Fibroblast of mammary gland (primary cell): ENCODE measurements at places on chromosomes 7 and 10.

DNA sequence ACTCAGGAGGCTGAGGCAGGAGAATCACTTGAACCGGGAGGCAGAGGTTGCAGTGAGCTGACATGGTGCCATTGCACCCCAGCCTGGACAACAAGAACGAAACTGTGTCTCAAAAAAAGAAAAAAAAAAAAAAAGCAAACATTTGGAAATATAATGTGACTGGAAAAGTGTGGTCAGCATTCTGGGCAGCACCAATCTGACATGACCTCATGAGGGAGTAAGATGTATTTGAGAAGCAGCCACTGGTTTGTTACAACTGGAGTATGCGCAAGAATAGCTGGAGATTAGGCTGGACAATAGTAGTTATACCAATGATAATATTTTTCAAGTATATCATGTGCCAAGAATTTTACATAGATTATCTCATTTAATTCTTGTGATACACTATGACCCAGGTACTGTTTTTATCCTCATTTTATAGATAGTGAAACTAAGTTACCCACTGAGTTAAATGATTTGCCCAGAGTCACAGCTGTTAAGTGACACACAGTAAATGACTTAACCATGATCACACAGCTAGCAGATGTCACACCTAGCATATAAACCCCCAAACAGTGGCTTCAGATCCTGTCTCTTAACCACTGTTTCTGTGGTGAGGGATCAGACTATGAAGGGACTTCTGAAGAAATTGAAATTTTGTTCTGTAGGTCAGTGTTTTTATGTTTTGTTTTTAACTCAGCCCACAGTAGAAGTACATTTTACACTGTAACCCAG lies 11.1 kb downstream of the MCU start:
- peak; percentile 61 for DNase-seq

- no peak for DNase-seq
These were observed 109.6 kb downstream of the PTPRE start for GRCh38 chr10:128016423-128017060.

DNA sequence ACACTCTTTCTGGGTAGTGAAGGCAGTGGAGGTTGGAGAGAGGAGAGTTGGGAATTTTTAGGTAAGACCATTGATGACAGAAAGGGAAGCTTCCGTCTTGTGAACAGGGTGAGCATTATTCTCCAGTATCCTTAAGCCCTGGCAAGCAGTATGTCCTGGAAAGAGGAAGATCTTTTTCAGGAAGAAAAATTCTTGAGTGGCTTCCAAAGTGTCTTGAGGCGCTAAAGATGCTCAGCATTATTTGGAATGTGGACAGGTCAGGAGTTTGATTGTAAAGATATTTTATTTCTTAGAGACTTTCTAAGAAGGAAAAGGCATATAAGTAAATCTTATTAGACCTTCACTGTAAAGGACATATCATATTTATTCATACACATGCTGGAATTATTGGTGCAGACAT lies 54.3 kb downstream of the ABCC2 start:
- DNase-seq = no peak

DNA sequence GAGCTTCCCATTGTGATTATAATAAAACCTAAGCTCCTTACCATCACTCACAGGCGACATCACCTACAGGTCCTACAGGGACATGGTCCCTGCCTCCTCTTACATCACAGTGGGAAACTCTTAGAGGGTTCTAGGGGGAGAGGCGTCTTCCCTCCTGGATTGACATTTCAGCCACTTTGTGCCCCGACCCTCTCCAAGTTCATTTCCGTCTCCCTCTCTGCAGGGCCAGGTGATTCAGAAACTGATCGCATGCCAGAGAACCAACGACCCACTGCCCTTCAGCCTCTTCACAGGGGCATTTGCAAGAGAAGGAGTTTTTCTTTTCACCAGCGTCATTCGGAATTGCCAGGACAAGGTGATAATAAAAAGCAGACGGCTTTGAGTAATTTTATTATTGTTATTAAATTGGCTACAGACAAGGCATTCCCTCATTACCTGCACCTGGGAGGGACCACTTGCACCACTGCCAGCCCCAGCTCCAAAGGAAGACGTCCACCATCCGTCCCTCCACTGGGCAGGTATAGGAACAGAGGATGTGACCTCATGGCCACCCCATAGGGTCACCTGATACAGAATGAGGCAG lies 85.8 kb upstream of the CUX1 start:
- no peak for DNase-seq

DNA sequence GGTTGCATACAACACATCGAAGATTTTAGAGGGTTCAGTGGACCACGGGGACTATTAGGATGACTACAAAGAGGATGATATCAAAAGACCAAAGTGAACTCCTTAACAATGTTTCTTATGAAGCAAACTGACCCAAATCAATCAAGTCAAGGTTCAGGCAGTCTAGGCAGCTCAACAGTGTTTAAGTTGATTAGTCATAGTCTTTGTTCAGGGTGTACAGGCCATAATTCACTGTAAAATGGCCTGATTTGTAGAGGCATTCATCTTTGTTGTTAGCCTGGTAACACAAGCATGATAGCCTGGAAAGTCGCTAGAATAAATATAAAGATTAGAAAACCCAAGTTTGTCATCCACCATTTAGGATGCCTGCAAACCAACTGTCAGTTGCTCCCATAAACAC lies 32.6 kb downstream of the ANTXRL start:
- DNase-seq = no peak

GRCh38 chr10:31758495-31758894 lies 170.1 kb downstream of the ARHGAP12 start:
- DNase-seq = peak; percentile 72

- DNase-seq = peak; percentile 3
These were observed 223.0 kb downstream of the SORCS1 start for GRCh38 chr10:106941297-106942034.

- no peak for DNase-seq
These were observed 151.4 kb upstream of the MAGI2 start for GRCh38 chr7:79604841-79605240.

- DNase-seq = peak; percentile 66
These were observed 25.6 kb downstream of the TM9SF3 start for GRCh38 chr10:96560966-96561887.

DNA sequence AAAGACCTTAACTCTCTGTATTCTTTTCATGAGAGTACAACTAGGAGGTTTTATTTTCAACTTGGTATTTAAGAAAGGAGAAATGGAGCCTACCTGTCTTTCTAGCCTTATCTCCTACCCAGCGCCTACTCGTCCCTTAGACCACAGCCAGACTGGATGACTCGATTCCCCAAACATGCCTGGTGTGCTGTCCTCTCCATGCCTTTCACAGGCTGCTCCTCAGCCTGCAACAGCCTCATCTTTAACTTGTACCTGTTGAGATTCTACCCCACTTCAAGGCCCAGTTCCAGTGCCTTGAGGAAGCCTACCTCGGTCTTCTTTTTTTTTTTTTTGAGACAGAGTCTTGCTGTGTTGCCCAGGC lies 29.4 kb downstream of the CPA1 start:
- no peak for DNase-seq

GRCh38 chr7:47535704-47536628 lies 45.9 kb downstream of the TNS3 start:
- DNase-seq = no peak

- peak; percentile 58 for DNase-seq
These were observed 47.5 kb downstream of the GLI3 start for GRCh38 chr7:42189535-42189934.

GRCh38 chr10:74394416-74394969 lies 243.5 kb downstream of the ADK start:
- no peak for DNase-seq

GRCh38 chr10:103990121-103990520 lies 23.2 kb downstream of the SLK start:
- DNase-seq = no peak

GRCh38 chr7:19928247-19928646 lies 154.8 kb upstream of the TMEM196 start:
- no peak for DNase-seq

DNA sequence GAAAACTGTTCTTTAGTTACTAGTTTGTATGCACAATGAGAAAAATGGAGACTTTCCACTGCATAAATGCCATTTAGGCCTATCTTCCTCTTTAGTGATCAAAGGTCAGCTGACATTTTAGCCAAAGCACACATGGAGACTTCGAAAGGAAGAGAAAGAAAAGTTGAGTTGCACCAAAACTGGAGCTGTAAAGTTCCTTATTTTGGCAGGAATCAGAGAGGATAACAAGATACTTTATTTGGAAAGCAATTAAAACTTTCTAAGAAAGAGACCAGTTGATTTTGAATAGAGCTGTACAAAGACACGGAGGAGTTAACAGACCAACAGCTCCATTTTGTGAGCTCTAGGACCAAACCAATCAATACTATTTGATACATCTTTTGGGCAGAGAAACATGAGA lies 14.2 kb downstream of the ENTPD7 start:
- DNase-seq = no peak

DNA sequence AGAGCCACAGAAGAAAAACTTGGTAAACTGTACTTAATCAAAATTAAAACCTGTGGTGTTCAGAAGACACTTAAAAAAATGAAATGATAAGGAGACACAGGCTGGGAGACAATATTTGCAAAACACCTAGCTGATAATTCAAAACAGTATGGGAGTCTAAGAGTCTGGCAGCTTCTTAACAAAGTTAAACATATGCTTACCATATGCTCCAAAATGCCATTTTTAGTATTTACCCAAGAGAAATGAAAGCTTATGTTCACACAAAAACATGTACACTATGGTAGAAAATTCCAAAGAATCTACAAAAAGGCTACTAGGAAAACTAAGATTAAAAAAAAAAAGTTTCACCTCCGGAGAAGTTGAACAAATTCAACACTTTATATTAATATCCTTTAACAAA lies 48.6 kb downstream of the ITGB1 start:
- DNase-seq = peak; percentile 36

GRCh38 chr7:105829681-105830322 lies 46.6 kb downstream of the ATXN7L1 start:
- DNase-seq = no peak

- DNase-seq = no peak
These were observed 21.5 kb downstream of the LRRN3 start for GRCh38 chr7:111112439-111112838.

GRCh38 chr10:23945845-23946244 lies 263.1 kb upstream of the KIAA1217 start:
- no peak for DNase-seq

- peak; percentile 57 for DNase-seq
These were observed 67.4 kb downstream of the REEP3 start for GRCh38 chr10:63588436-63589167.

DNA sequence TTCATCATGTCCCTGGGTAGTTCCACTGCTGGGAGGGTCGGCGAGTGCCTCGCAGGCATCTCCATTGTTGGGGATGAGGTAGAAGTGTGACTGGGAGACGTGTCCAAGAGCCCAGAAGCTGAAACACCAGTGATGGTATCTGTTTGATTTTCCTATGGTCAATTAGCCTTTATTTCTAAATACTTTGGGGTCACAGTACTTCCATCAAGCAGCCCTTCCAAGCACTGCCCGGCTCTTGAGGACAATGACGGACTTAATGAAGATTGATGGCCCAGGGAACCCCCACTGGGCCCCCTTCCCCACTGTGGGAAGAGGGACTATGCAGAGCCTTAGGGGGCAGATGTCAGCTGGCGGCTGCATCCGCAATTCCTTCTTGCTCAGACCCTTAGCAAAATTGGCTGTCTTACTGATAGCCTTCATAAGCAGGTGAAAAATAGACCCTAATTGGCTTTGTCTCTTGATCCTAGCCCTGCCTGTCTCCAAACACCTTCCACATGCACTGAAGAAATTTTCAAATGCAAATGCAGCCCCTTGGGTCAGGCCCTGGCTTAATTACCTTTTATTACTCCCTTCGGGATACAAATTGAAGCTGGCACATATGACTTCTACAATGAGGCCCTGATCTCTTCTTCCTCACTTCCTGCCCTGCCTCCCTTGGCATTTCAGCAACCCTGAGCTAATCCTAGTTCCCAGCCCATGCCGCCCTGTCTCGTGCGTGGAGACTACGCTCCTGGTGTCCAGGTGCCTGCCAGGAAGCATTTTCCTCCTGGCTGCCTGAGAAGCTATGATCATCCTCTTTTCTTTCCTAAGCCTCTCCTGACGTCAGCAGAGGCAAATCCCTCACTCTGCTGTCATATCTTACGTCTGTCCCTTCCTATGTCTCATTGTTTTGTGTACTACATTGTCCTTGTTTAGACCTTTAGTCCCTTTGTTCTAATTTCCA lies 124.5 kb upstream of the GDF10 start:
- no peak for DNase-seq

DNA sequence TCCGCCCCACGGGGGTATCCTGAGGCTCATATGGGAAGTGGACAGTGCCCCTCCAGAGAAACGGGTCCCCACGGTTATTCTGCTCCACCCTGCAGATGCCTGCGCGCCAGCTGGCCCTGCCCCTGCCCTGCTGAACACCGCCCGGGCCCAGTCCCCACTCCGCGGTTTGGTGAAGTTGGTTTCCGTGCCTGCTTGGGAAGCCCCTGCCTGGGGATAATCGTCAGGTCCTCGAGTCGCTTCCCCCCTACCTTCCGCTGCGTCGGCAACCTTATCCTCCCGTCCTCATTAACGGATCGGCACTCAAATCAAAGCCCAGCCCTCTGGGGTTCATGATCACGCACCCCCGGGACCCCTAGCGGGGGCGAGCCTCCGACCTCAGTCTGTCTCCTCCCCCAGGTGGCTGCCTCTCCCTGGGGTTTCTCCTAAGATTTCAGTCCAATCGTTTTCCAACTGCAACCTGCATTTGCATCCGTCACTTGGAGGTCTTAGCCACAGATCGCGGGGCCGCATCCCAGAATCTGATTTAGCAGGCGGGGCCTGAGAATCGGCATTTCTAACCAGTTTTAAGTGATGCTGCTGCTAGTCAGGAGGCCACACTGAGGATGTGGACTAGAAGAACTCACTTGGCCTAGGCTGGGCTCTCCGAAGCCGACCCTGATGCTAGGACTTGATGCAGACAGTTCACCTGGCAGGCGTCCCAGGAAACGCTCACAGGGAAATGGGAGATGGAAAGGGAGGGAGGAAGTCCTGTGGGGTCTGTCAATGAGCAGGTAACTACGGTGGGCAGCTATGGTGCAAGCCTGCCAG lies 27.6 kb downstream of the WDR86 start:
- DNase-seq = no peak

DNA sequence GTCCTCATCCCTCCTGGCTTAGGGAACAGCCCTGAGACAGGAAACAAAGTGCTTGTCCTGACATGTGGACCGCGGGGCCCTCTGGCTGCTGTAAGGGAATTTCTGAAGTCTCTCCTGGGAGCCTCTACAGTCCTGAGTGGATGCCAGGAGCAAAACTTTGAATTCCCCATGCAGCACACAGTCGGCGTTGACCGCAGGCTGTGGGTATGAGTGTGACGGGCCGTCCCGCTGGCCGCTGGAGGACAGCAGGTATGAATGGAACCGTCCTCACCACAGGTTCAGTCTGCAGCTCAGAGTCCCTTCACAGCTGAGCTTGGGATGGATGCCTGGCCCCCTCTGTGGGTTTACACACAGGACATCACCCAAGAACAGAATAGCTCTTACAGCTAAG lies 94.9 kb downstream of the GPR26 start:
- no peak for DNase-seq

GRCh38 chr10:60572511-60573194 lies 183.0 kb upstream of the ANK3 start:
- DNase-seq = peak; percentile 41

- no peak for DNase-seq
These were observed 24.4 kb downstream of the ASNS start for GRCh38 chr7:97847791-97848190.

- DNase-seq = no peak
These were observed 12.3 kb upstream of the VIM start for GRCh38 chr10:17215782-17216122.

GRCh38 chr7:15507171-15507570 lies 54.6 kb downstream of the AGMO start:
- no peak for DNase-seq
